ENCODE measurements at places on chromosomes 13 and 19. TPM values are rescaled to one million over a fixed set of nuclear protein-coding genes. Genes with fewer than 3 reads are reported as not detected.

DNA sequence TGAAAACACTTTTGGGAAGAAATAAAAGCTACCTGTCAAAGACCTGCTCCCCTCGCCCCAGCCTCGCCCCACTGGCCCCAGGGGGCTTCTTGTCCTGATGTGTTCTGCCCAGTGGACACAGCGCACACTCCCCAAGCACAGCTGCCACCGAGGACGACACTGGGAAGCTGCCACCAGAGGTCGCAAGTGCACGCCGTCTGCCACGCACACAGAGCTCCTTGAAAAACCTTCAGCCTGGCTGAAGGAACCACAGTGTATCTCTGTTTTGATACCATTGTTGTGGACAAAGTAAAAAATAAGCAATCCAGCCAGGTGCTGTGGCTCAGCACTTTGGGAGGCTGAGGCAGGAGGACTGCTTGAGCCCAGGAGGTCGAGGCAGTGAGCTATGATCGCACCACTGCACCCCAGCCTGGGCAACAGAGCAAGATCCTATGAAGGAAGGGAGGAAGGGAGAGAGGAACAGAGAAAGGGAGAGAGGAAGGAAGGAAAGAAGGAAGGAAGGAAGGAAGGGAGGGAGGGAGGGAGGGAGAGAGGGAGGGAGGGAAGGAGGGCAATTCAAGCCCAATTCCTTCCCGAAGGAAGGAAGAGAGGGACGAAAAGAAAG, 57.3 kb downstream of the CEBPG start:
- DNase-seq = peak; percentile 37

COG3 gene
- 23.2 TPM for total RNA-seq

GRCh38 chr19:47109541-47110375, 3.8 kb downstream of the ZC3H4 start:
- DNase-seq = peak; percentile 65

PNMA8C gene
- total RNA-seq = not detected

GRCh38 chr13:32897296-32897695, 118.9 kb upstream of the KL start:
- DNase-seq = no peak

TEX101 gene
- not detected for total RNA-seq

DNA sequence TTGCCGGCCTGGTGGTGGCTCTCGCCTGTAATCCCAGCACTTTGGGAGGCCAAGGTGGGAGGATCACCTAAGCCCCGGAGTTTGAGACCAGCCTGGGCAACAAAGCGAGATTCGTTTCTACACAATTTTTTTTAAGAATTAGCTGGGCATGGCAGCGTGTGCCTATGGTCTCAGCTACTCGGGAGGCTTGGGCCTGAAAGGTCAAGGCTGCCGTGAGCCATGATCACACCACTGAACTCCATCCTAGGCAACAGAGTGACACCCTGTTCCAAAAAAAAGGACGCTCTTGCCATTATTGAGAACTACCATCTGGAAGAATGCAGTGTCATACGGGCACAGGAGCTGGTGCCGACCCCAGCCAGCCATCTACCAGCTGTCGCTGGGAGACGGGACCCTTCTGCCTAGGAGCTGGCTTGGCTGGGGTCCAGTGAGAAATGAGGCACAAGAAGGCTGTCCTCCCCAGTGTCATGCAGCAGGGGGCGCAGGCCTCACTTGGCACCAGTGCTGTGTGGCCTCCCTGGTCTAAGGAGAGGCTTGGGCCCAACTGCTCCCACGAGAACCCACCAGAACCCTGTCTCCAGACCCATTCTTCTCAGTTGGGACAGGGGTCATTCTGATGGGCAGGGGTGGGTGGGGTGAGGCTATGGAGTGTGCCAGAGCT, 12.2 kb upstream of the RELB start:
- DNase-seq = peak; percentile 32

DNA sequence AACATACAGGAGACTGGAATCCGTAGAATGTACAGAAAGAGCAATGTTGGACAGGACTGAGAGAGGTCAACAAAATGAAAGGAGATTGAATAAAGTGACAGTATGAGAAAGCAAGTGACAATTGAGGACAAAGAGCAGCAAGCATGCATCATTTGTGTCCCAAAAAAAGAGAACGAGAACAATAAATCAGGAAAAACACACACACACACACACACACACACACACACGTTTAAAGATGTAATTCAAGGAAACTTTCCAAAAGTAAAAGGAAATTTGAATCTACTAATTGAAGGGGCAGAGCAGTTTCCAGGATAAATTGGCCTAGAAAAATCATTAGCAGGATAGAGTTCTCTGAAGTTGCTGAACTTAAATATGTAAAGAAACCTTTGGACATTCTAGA, 16.9 kb downstream of the DPY19L3 start:
- no peak for DNase-seq

GRCh38 chr13:33745370-33746324, 72.3 kb upstream of the RFC3 start:
- no peak for DNase-seq

KCNC3 gene
- total RNA-seq = 23.7 TPM

- DNase-seq = no peak
Measured at GRCh38 chr13:37288057-37288720, 182.7 kb upstream of the CSNK1A1L start.

OSCAR gene
- not detected for total RNA-seq

DNA sequence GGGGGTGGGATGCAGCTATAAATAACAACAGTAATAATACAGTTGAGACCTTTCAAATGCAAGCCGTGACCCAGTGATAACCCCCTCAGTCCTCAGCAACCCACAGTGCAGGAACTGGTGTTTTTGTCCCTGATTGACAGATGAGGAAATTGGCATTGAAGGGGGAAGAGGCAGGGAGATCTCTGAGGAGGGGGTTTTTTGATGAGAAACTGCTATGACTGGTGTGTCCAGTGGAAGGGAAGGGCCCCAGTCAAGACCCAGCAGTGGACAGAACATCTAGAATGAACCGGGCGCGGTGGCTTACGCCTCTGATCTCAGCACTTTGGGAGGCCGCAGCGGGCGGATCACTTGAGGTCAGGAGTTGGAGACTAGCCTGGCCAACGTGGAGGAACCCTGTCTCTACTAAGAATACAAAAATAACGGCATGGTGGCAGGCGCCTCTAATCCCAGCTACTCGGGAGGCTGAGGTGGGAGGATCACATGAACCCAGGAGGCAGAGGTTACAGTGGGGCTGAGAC, 1.9 kb downstream of the MAP1S start:
- no peak for DNase-seq

DNA sequence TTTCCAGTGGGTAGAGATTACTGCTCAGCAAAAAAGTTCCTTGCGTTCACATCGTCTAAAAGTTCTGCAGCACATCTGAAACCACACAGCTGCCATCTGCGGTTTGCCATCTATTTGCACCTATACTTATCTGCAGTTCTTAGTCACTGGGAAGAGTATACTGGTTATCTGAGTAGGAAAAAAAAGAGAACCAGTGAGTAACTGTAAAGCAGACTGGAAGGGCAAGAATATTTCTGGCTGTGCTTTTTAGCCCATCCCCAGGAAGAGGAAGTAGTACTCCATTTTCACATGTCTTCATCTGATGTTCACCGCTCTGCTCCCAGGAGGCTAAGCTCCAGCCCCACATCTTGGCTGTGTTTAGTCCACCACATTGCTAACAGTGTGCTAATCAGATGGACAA, 35.6 kb downstream of the EFNB2 start:
- DNase-seq = no peak

GRCh38 chr19:33510462-33511194, 11.0 kb downstream of the PEPD start:
- DNase-seq = no peak

DNA sequence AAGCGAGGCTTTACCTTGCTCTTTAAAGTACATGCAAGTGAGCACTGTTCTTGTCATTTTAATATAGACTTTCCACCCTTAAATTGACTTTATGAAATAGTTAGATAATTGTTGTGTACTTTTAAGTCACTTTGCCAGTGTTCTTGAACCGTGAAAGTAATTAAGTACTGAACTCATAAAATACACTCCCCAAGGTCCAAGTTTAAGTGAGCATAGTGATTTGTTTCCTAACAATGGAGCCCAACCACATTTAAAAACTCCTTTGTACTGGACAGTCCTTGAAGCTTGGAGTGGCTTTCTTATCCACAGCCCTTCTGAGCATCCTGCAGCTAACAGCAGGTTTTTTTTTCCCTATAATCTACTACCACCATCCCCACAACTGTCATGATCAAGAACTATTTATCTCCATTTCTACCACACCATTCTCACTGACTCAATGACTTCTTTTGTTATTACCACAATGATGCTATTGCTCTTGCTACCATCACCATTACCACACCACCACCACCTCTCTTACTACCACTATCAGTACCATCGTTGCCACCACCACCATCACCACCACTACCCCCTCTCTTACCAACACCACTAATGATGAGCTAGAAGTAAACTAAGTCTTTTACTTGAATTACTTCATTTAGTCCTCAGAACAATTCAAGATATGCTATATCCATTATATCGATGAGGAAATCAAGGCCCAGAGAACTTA, 452.6 kb downstream of the DIAPH3 start:
- DNase-seq = no peak

C1QTNF9B gene
- total RNA-seq = not detected

GRCh38 chr13:30153545-30154426, 153.6 kb downstream of the KATNAL1 start:
- no peak for DNase-seq

DNA sequence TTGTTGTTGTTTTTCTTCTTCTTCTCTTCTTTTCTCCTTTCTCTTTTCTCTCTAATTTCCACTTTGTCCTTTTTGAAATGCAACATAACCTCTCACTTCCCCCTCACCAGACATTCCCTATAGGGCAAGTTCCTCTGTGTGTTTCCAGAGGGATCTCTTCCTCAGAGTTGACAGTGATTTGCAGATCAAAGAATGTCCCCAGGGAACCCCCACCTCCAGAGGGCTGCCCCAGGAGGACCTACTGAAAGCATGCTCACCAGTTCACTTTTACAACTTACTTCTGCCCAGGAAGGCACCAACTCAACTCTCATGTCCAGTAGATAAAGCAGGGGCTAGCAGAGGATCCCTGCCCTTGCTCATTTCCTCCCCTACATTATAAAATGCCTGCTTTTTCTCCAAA, 1648.0 kb downstream of the PCDH9 start:
- no peak for DNase-seq

- no peak for DNase-seq
Measured at GRCh38 chr19:5926641-5927440, 12.8 kb downstream of the CAPS start.

CYP2S1 gene
- 0.60 TPM for total RNA-seq

- DNase-seq = no peak
Measured at GRCh38 chr19:19349365-19349764, 28.7 kb downstream of the MAU2 start.

DNA sequence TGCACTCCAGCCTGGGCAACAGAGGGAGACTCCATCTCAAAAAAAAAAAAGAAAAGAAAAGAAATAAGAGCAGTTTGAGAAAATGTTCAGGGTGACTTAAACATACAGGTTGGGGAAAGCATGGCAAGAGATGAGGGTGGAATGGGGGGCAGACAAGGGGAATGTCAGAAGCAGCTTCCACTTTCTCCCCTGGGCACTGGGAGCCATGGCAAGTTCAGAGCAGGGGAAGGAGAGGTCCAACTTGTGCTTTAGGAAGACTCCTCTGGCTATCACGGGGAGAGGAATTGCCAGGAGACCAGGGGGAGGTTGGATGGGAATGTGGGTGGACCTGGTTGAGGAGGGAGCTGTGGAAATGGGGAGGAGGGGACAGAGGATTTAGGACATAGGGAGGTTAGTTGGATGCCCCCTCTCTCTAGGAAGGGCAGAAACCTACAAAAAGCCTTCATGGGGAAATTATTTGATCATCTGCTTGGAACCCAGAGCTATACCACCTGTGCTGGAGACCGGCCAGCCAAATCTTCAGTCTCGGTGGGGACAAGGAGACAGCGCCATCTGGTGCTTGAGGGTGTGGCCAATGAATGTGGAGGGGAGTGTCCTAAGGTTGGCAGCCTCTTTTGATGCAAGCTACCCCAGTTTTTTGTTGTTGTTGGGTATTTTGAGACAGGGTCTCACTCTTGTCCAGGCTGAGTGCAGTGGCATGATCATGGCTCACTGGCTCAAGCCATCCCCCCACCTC, 7.3 kb upstream of the STRN4 start:
- peak; percentile 56 for DNase-seq

ATP7B gene
- 0.98 TPM for total RNA-seq

DNA sequence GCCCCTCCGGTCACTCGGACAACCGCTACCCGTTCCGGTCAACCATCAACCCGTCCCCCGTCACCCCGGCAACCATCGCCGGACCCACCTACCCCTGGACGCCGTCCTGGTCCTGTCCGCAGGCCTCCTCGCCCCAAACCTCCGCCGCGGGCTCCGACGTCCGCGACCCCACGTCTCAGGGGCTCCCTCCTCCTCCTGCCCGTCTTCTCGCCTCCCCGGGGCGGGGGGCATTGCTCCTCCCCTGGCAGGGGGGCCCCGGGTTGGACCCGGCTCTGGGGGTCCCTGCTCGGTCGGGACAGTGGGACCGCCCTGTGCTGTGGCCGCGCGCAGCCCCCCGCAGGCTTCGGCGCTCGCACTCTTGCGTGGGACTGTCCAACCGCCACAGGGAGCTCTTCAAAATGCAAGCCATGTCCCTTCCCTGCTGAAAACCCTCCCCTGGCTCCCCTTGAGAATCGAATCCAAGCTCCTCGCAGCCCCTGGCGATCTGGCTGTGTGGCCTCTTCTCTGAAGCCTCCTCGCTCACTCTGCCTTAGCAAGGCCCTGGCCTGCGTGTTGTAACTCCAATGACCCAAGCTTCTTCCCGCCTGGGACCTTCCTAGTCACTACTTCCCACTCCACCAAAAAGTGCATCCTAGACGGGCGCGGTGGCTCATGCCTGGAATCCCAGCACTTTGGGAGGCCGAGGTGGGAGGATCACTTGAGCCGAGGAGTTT, 8.4 kb downstream of the EPHX3 start:
- DNase-seq = no peak

DNA sequence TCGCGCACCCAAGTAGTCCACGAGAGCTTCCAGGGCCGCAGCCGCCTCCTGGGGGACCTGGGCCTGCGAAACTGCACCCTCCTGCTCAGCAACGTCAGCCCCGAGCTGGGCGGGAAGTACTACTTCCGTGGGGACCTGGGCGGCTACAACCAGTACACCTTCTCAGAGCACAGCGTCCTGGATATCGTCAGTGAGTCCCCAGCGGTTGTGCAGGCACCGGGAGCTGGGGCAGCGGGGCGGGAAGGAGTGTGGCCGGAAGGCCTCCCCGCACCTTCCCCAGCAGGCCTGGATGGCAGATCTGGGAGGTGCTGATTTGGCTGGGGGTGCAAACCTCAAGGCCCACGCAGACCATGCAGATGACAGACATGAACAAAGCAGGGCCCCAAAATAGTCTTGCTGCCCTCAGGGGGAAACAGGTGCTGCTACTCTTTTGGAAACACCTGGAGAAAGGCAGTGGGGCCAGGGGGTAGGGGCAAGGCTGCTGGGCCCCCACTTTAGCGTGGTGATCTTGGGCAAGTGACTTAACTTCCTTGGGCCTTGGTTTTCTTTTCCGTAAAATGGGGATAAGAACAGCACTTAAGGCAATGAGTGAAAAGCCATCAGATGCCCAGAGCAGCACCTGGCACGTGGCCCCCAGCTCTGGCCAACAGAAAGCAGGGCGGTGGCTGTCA, 4.0 kb downstream of the MAG start:
- peak; percentile 21 for DNase-seq

DNA sequence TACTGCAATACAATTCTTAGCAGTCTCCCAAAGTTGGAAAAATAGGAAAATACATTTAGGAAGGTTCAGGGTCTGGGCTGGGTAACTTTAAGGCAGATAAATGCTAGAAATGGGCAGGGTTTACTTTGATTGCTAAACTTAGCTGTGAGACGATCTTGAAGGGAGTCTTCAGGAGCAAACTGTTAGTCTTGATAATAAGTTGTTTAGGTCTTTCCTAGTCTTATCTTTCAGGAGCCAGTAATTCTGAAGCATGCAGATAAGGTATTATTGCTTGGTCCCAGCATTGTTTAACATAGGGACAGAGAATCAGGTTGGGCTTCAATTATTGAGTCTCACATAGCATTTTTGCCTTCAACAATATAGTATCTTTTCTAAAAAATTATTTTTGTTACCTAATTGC, 262.4 kb upstream of the MIR17HG start:
- no peak for DNase-seq
